GOT3 (cell line): ENCODE measurements at places on chromosomes 6 and 20.
A peak's percentile ranks its signal among the peaks of the same experiment; 100 is the strongest.

GRCh38 chr6:39923394-39923793 is 10.9 kb downstream of the MOCS1 start:
- no peak for DNase-seq

GRCh38 chr20:62740286-62741141 is 31.9 kb downstream of the NTSR1 start:
- peak; percentile 88 for DNase-seq

- no peak for DNase-seq
Observed at GRCh38 chr6:14313248-14313647, 195.7 kb downstream of the CD83 start.

- no peak for DNase-seq
Observed at GRCh38 chr6:44649365-44650025, 262.0 kb downstream of the CDC5L start.

DNA sequence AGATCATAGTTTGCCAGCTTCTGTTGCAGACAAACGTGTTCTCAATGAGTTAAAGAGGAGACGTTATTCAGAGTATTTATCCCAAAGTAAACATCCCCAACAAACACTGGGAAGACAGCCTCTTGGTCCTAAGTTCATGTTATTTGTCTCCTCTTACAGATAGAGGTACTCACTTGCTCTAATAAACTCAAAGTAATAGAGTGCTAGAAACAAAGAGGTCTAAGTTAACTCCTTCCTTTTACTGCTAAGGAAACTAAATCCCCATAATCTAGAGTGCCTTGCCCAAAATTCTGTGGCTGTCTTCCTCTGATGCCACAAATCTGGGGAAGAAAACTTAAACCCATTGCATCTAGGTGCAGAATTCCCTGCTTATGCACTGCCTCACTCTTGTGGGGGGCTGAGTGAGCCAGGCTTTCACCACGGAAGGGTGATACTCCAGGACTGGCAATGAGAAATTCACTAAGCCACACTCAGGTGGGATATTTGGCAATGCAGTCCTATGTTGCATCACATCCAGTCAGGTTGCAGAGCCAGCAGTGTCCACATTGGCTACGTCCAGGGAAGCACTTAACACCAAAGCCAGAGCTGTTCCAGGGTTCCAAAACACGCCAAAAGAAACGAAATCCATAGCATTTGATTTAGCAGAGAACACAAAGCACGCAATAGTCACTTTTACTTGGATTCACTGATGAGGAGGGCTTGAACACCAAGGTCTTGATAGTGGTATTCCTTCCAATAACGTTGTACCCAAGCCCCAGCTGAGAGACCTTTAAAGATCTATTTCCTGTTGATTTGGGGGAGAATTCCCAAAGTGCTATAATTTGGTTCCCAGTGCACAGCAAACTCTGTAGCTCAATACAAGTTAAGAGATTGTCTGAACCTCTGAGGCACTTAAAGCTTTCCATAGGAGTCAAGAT is 81.0 kb upstream of the FOXQ1 start:
- no peak for DNase-seq

GRCh38 chr6:30903236-30903635 is 4.8 kb upstream of the GTF2H4 start:
- no peak for DNase-seq

DNA sequence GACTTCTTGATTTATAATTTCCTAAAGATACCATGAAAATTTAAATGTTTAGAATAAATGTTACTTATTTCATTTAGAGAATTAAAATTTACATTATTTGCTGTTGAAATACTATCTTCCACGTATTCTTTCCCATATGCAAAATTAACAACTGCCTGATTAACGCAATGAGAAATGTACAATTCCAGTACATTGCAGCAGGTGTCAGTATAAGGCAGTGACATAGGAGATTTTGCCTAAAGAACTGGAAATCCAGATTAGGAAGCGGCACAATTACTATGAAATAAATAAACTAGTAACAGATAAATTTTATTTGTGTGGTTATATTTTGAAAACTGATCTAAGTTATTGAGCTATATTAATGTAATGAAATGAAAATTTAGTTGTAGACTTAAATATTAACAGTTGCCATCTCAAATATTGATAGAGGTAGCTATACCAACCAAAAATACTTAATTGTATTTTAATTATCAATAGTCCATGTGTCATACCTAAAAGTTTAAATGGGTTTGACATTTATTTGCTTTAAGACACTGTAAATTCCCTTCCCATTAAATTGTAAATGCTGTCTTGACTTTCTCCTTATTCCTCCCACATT is 300.2 kb downstream of the UTRN start:
- DNase-seq = no peak

DNA sequence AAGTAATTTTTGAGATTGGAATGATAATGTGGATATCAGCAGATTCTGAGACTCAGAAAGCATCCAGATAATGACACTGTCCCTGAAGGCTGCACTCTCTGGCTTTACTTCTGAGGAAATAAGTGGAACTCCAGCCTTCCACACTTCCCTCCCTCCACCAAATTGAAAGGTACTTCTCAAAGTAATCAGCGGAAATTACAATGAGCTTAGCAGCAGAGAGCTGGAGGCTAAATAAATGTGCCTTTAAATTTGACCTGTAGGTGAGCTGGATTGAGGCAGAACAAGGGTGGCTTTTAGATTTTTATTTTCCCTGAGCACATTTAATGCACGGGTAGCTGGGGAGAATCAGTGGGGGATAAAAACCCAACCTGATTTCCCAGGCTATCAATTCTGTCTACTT is 39.3 kb upstream of the RNF144B start:
- DNase-seq = no peak

DNA sequence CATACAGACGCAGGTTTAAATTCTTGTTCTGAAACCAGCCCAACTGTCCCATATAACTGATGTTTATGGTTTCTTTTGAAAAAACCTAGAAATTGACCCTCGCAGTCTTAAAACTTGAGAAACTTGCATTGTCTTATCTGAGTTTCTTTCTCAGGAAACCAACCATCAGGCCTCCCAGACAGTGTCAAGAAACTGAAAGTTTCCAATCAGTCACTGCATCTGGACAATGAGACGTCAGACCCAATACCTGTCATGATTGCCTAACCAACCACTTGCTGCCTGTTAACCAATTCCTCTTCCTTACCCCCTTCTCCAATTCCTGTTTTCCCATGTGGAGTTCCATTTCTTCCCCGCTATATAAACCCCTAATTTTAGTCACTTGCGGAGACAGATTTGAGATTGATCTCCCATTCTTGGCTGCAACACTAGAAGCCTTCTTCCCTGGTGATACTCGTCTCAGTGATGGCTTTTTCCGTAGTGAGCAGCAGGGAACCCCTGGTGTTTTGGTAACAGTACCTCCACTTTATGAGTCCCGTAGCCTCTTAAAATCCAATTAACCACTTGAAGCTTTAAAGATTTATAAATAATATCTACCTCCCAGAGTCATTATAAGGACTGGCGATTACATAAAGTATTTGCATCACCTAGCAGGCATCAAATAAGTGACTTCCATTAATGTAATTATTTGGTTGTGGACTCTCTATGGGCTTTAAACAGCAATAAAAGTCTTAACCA is 49.3 kb downstream of the GPR63 start:
- DNase-seq = no peak
